Stimulated activated CD4-positive, alpha-beta T cell treated with anti-CD3 and anti-CD28 coated beads, Interleukin-4, amount 100 ng/mL, for 4 hours (primary cell): ENCODE measurements at places on chromosomes 12 and 14.
A peak's percentile ranks its signal among the peaks of the same experiment; 100 is the strongest.

DNA sequence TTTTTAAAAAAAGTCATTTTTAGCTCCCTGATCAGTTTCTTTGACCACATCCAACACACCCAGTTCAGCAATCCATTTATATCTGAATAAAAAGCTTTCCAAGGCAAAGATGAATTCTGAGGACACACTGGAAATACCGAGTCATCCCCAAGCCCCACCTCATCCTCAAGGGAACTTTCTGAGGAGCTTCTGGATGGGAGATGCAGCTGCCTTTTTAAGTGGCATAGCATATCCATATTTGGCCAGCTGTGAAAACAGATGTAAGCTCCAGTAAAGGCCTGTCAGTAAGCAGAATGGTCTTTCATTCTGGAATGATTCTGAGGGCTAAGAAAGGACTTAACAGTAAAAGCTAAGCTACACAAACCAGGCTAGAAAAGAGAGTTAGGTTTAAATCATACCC, 18.4 kb downstream of the ZFYVE1 start:
- DNase-seq = no peak

DNA sequence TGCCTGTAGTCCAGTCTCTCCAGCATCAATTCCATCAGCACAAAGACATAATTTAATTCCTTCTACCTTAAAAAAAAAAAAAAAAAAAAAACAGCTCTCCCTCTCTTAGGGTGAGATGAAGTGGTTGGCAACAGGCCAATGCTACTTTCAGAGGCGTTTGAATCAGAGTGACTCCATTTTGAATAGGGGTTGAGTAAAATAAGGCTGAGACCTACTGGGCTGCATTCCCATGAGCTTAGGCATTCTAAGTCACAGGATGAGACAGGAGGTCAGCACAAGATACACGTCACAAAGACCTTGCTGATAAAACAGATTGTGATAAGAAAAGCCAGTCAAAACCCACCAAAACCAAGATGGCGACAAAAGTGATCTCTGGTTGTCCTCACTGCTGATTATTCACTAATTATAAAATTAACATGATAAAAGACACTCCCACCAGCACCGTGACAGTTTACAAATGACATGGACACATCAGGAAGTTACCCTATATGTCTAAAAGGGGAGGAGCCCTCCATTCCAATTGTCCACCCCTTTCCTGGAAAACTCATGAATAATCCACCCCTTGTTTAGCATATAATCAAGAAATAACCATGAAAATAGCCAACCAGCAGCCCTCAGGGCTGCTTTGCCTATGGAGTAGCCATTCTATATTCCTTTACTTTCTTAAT, 6.9 kb upstream of the TCL1B start:
- DNase-seq = no peak

DNA sequence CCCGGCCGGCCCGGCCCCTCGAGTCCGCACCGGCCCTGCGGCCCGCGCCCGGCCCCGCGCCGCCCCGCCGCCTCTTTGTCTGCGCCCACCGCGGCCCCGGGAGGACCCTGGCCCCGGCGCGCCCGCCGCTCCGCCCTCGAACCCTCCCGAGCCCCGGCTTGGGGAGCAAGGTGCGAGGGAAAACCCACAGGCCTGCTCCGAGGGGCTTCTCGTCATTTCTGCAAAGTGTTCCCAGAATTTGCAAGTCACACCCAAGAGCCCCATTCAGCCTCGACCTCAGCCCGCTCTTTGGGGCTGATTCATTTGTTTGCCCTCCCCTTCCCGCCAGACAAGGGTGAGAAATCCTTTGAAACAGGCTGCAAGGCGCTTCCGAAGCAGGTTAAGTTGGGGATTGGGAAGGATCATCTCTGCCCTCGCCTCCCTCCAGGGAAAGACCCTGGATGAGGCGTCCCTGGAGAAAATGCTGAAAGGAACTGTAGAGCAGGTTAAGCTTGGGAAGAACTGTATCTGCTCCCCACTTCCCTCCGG, 325 bp upstream of the CLIP1 start:
- DNase-seq = peak; percentile 46

GRCh38 chr14:39972704-39973103, 540.5 kb upstream of the FBXO33 start:
- DNase-seq = no peak

- no peak for DNase-seq
These were observed 193.9 kb upstream of the PLXNC1 start for GRCh38 chr12:93954166-93955112.

- no peak for DNase-seq
These were observed 9.4 kb upstream of the NOPCHAP1 start for GRCh38 chr12:104976703-104977102.

DNA sequence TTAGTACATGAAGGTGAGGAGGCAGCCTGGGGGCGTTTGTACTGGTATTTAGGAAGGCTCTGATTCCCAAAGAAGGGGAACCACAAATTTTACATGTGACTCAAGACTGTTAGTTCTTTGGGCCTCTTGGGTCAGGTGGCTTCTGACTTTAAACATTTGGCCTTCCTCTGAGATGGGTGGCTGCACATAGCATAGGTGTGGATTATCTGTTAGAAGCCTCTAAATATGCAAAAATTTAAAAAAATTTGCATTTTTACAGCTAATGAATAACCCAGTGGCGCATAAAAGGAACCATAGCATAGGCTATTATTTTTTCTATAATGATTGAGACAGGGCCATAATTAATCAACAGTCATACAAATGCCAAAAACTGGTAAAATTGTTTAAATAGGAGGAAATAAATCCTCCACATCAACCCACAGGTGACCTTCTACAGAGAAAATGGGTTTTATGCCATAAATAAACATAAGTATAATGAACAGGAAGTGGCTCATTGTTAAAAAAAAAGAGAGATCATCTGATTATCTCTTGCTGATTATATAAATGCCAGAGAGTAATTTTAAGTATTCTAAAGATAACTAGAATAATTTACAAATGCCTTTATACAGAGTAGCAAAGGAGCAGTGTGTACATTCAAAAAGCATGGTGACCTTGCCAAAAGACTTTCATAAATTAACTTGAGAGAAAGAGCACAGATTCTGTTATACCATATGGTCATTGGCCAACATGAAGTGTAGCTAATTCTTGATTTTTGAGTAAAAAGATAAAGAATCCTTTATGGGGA, 284.2 kb upstream of the ATP2B1 start:
- DNase-seq = no peak

- no peak for DNase-seq
These were observed 10.1 kb upstream of the SPATS2 start for GRCh38 chr12:49357103-49357678.

GRCh38 chr14:37553935-37554550, 41.0 kb downstream of the FOXA1 start:
- no peak for DNase-seq

DNA sequence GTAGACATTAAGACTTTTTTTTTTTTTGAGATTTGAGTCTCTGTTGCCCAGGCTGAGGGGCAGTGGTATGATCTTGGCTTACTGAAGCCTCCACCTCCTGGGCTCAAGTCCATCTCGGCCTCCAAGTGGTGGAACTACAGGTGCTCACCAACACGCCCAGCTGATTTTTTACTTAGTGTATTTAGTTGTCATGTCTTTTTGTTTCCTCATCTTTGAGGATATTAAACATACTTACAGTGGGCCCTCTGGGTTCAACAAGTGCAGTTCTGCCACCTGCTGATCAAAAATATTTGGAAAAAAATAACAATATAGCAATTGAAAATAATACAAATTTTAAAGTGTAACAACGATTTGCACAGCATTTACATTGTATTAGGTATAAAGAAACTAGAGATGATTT, 4.4 kb upstream of the B4GALNT1 start:
- no peak for DNase-seq

DNA sequence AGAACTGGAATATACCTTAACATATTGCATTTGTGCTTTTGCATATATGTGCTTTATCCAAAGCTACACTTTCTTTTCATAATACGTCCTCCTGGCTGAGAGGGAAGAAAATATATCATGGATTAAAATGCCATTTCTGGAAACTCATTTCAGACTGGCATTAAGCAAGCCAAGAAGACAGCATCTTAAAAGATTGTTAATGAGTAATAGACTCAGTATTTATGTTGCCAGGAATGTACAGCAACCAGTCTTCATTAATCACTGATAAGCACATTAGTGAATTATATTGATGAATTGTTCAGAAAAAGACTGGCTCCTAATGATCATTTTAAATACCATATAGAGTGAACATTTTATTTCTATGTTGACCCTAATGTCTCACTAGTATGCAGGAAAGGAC, 134.9 kb upstream of the IFNG-AS1 start:
- DNase-seq = no peak

GRCh38 chr12:74656251-74656650, 118.6 kb downstream of the ATXN7L3B start:
- DNase-seq = no peak
